PC-3 (cell line): ENCODE measurements at places on chromosomes 12 and 14. TPM values are rescaled to one million over a fixed set of nuclear protein-coding genes. Genes with fewer than 3 reads are reported as not detected.
A peak's percentile ranks its signal among the peaks of the same experiment; 100 is the strongest.

PAX9 gene
- total RNA-seq, result 14.3 and 14.9 TPM in 2 replicates

GRCh38 chr12:97748298-97748697 lies 285.7 kb downstream of the RMST start:
- DNase-seq, result no peak

CLEC6A gene
- not detected in 2 replicates for total RNA-seq

GRCh38 chr14:49314737-49315136 lies 271.4 kb downstream of the RPS29 start:
- no peak for DNase-seq

GRCh38 chr14:78302841-78303240 lies 132.7 kb downstream of the NRXN3 start:
- no peak for DNase-seq

- no peak for DNase-seq
Observed at GRCh38 chr14:24312736-24313507, 1.6 kb downstream of the LTB4R start.

GRCh38 chr14:61147831-61148549 lies 133.1 kb downstream of the TMEM30B start:
- peak; percentile 99 for DNase-seq

DNA sequence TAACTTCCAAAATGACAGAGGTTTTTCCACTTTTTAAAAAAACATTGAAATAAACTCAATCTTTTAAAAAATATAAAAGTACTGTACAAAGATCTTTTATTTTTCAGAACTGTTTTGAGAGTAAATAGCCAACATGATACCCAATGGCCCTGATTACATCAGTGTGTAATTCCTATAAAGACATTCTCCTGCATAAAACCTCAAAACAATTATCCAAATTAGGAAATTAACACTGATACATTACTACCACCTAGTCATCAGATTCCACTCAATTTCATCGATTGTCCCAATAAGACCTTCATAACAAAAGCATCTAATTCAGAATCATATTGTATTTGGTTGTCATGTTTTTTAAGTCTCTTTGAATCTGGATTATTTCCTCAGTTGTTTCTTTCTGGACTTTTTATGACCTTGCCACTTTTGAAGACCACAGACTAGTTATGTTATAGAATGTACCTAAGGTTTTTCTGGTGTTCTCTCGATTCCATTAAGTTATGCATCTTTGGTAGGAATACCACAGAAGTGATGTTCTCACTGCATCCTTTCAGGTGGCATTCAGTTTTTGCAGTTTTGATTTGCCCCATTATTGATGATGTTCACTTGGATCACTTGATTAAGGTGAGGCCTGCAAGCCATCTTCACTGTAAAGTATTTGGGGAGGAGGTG lies 4.0 kb upstream of the YEATS4 start:
- no peak for DNase-seq

DNA sequence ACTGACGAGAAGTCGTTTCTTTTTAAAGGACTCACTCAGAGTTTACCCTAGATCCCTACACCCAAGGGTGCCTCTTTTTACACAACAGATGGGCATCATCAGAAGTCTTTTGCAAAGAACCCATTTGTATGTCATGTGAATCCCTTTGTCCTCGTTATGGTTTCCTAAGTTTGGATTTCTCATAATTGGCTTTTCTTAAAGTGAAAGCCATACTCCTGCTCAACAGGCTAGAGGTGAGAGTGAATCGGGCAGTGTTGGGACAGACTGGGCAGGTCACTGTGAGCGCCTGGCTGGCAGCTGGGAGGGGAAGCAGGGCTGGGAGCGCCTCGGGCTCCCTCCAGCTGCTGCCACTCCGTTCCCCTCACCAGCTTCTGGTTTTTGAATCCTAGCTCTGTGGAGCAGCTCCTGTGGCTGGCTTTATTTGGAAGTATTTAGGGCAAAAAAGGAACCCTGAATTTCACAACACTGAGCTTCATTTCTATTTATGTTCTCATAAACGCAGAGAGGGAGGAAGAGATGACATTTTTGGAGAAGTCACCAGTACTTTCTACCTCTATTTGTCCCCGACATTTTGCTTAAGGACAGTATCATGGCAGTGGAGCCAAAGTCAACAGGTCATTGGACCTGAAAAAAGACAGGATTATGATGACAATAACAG lies 63.8 kb upstream of the ACTN1 start:
- DNase-seq, result no peak

PCED1B gene
- 1.0 TPM in 1 of 2 replicates, not detected in the other for total RNA-seq

GRCh38 chr14:63993992-63994391 lies 141.2 kb downstream of the SYNE2 start:
- peak; percentile 17 for DNase-seq

GRCh38 chr12:89326239-89327040 lies 25.9 kb downstream of the DUSP6 start:
- peak; percentile 16 for DNase-seq
